NCI-H1092 (cell line): ENCODE measurements at places on chromosomes 16 and 17.

DNA sequence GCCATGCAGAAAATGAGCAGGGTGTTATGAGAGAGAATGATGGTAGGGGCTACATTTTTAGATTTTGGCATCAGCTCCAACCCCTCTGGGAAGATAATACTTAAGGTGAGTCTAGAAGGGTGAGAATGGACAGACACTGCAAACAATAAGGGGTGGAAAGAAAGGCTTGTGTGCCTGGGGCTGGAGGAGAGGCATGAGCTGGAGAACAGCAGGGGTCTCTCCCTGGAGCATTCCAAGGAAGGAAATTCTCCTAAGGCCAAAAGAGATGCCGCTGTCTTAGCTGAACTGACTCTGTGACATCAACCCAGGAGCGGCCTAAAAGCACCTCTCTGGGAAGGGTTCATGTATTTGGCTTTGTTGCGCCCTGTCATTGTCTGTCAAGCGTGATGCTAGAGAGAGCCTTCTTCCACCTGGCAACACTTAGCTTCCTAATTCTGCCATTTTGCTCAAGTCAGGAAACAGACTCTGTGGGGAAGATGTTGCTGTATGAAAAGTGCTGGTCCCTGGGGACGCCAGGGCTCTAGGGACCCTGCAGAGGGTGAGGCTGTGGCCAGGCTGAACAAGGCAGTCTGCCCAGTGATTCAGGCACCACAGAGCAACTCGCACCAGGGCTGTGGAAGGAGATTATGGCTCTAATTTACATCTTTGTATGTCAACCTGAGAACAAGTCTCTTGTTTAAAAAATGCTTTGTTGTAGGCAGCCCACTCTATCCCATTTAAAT is 225.7 kb downstream of the CBLN1 start:
- peak; percentile 29 for DNase-seq

- no peak for DNase-seq
Observed at GRCh38 chr16:7651803-7652570, 319.3 kb downstream of the RBFOX1 start.

DNA sequence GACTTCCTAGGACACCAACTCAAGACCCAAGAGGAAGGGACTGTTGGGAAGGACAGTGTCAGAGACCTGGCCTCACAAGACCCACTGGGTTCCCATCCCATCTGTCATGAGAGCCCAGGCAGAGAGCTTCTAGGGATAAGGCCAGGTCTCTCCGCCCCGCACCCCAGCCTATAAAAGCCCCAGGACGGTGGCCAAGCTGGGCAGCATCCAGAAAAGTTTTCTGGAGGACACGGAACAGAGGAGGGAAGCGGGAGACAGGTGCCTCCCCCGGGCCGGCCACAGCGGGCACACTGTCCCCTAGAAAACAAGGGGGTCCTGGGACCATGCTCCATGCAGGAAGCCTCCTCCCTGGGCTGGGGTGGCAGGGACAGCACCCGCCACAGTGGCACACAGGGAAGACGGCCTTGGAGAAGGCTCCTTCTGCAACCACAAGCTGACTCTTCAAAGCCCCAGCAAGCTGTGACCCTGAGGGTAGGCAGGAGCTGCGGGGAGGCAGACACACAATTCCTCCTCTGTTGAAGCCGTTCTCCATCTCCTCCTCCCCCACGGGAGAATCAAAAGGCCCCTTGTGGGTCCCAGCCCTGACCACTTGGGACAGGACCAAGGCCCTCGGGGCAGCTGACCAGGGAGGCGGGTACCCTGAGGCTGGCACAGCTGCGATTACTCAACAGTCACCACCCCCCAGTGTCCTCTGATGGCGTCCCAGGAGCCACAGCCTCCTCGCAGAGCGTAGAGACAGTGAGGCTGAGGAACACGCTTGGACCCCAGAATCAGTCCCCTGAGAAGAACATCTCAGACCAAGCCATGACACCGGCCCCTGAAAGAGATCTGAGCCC is 26.1 kb downstream of the TRPV3 start:
- DNase-seq: no peak

DNA sequence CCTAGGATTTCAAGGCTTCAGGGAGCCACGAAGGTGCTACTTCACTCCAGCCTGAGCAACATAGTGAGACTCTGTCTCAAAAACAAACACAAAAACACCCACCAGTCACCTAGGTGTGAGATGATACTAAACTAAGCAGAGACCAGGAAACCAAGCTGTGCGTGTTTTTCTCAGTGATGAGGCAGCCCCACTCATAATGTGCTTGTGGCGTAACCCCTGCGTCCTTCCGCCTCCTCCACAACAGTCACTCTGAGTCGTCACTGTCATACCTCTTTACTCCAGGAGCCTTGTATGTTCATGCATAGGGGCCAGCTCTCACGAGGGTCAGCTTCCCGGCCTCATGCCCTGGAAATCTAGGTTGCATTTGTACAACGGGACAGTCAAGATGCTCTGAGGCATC is 31.1 kb upstream of the SLC47A1 start:
- DNase-seq: no peak

DNA sequence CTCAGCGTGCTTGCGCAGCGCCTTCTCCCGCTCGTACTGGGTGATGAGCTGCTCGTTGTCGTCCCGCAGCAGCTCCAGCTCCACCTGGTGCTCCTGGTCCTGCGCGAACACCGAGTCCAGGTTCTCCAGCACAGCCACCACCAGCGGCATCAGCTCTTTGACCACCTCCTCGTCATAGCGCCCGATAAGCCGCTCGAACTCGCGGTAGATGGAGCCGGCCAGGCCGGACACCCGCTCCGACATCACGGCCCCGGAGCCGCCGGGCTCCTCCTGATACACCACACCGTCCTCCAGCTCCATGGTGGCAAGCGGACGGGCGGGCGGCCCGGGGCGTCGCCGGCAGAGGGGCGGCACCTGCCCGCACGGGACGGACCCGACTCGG is 320 bp downstream of the SPAG9 start:
- DNase-seq: no peak

GRCh38 chr17:76671912-76672262 is 28.3 kb upstream of the ST6GALNAC1 start:
- DNase-seq: no peak

GRCh38 chr16:73732681-73733080 is 563.9 kb upstream of the PSMD7 start:
- no peak for DNase-seq

DNA sequence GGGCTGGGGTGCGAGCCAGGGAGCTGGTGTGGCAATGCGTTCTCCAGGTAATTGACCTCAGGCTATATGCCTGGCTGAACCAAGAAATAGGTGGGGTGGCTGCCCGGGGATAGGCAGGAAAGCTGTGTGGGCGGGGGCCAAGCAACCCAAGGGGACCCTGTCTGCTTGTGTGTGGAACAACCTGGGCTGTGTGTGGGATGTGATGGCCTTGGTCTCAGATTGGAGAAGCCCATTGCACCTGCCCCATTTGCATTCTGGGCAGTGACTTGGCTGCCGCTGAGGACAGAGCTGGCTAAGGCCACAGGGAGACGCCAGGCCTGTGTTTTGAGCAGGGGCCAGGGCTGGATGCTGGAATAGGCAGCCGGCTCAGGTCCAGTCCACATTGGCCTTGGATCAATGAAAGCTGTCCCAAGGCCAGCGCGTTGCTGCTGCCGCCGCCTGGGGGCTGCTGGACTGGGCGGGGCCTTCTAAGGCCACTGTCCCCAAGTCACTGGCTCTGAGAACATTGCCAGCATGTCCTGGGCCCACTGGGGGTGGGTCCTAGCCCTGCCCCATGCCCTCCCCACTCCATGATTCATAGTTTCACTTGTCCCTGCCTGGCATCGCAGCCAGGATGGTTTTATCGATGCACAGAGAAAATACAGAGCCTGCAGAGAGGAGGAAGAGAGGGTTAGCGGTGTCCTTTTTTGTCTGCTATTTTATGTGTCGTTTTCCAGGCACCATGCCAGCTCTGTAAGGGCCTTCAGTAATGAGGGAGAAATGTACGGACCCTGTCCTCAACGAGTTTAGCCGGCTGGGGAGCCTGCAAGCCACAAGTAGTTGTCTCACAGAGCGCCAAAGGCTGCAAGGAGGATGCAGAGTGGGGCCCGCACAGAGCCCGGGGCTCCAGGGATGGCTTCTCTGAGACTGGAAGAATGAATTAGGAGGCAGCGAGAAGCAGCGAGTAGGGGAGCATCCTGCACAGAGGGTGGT is 43.9 kb downstream of the NKD1 start:
- peak; percentile 66 for DNase-seq

- DNase-seq: no peak
Observed at GRCh38 chr16:11310997-11311561, 29.9 kb upstream of the PRM1 start.

DNA sequence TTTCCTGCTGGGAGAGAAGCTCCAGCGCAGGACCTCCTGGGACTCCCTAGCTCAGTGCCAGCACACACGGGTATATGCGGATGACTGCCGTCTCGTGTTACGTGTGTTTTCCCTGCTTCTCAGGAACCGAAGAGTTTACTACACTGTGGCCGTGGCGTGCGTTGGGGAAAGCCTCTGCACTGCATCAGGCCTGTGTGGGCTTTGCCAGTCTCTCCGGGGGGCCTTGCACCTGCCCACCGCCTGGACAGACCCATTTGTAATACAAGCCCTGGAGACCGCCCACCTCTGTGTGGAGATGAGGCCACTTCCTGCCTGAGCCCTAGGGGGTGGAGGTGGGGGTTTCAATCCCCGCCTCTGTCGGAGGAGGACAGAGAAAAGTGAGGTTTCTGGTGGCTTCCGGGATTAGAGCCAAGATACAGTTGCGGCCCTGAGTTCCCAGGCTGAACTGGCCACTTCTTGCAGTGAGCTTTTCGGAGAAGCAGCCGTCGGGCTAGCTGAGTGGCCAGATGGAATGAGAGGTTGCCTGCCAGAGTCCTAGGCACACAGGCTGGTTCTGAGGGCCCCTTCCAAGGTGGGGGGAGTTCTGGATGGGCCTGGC is 43.4 kb upstream of the GSE1 start:
- peak; percentile 89 for DNase-seq

DNA sequence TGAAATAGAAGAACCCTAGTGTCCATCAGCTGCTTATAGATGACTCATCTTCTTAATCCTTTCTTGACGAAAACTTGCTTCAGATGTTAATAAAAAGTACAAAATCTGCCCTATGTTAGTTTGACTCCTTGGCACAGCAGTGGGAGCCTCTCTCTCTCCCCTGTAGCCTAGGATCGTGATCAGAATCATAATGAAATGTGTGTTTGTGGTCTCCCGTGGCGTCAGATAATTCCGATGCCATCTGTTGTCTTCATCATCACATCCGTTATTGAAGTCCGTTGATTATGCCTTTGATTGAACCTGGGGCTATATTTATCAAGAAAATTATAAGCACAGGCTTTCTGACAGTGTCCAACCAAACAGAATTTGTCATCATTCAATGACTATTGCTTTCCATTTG is 102.5 kb downstream of the BMERB1 start:
- DNase-seq: no peak

GRCh38 chr16:84410361-84411138 is 42.2 kb downstream of the ATP2C2 start:
- no peak for DNase-seq

GRCh38 chr17:69142175-69142802 is 594 bp upstream of the ABCA6 start:
- no peak for DNase-seq

- no peak for DNase-seq
Observed at GRCh38 chr17:41131979-41132378, 8.0 kb upstream of the KRTAP4-12 start.

- DNase-seq: no peak
Observed at GRCh38 chr16:22424161-22424937, 49.9 kb upstream of the CDR2 start.

DNA sequence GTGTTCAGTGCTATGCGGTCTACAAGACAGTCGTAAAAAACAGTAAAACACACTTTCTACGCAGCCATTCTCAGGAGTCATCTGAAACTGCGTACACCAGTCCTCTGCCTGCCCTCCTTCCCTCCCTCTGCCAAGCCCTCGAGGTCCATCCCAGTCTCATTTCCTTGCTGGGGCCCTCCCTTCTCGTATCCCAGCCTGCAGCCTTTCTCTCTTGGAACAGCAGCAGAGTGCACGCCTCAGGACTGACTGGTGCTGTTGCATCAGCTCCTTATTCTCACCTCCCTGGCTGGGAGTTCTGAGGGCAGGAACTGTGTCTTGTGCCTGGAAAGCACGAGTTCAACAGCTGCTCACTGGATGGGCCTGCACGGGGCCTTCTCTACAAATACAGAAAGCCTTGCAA is 12.5 kb downstream of the FAHD1 start:
- no peak for DNase-seq

GRCh38 chr17:30997842-30998241 is 27.0 kb downstream of the RNF135 start:
- no peak for DNase-seq

DNA sequence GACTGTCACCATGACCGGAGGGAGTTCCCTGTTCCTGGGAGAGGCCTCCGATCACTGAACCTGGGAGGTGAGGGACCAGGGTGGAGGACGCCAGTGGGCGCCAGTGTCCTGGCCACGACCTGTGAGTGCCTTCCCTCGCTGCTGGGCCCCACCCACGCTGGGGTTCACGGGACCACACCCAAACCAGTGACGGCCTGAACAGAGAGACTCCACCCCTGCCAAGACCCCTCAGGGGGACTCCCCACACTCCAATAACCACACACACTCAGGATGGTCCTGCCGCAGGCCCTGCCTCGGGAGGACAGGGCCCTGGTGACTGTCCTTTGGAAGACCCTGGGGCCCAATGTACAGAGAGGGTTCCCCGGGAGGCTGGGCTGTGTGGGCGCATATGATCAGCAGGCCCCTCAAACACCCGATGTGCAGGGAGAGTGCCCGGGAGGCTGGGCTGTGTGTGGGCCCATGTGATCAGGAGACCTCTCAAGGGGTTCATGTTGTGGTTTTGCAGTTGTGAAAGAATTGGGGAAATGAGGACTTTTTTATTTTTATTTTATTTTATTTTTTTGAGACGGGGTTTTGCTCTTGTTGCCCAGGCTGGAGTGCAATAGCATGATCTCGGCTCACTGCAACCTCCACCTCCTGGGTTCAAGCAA is 26.6 kb downstream of the TPSD1 start:
- no peak for DNase-seq

- peak; percentile 54 for DNase-seq
Observed at GRCh38 chr16:67183-67791, 5.1 kb downstream of the RHBDF1 start.

DNA sequence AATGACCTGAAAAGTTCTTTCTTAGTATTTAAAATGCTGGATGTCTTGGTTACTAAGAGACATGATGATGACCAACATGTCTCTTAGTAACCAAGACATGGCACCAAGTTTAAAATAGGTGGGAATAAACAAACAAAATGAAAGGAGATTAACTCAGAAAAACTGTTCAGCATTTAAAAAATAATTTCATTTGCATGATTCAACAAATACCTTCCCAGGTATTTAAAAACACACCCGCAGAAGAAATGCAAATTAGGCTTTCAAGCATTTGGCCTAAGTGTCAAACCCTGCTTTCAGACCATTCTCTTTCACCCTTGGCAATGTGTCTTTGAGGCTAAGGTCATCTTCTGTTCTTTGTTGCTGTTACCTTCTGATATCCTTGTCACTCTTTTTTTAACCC is 91.4 kb upstream of the CORO6 start:
- no peak for DNase-seq
